ENCODE measurements at places on chromosomes 7 and 10. TPM values are rescaled to one million over a fixed set of nuclear protein-coding genes. Genes with fewer than 3 reads are reported as not detected.

- H3K36me3 ChIP-seq: no peaks in the 10 kb centered on the region
- H3K27me3 ChIP-seq: peaks cover 80% of the 10 kb centered on the region
- H3K4me3 ChIP-seq: no peak overlapping the region
These were observed 135.7 kb downstream of the DNAJB6 start for GRCh38 chr7:157472311-157473050.

DNA sequence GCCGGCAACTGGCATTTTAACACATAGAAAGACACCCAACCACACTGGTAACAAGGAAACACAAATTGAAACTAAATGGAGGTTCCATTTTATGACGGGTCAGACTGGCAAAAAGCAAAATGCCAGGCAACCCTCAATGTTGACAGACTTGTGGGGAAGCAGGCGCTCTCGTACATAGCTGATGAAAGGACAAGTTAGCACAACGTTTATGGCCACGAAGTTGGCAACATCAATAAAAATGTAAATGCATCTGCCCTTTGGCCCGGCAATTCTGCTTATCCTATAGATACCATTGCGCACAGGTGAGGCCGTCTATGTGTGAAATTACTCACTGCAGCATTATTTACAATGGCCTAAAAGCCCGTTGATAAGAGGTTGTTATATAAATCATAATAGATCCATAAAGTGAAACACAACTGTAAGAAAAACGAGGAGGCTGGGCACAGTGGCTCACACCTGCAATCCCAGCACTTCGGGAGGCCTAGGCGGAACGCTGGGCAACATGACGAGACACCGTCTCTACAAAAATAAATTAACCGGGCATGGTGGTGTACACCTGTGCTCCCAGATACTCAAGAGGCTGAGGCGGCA is 39.8 kb downstream of the FOXL3 start:
- no peak overlapping the region for H3K4me3 ChIP-seq
- H3K4me1 ChIP-seq: peaks cover 9% of the 10 kb centered on the region
- no peaks in the 10 kb centered on the region for H3K36me3 ChIP-seq
- no peak overlapping the region for H3K27ac ChIP-seq

- H3K4me3 ChIP-seq: no peak overlapping the region
- no peaks in the 10 kb centered on the region for H3K36me3 ChIP-seq
- DNase-seq: no peak
- peaks cover 10% of the 10 kb centered on the region for H3K27me3 ChIP-seq
- H3K4me1 ChIP-seq: no peaks in the 10 kb centered on the region
These were observed 69.0 kb downstream of the LHFPL3 start for GRCh38 chr7:104397442-104397841.

- H3K4me3 ChIP-seq: no peak overlapping the region
- no peak for DNase-seq
- H3K4me1 ChIP-seq: no peaks in the 10 kb centered on the region
- no peak overlapping the region for H3K27ac ChIP-seq
- H3K27me3 ChIP-seq: no peaks in the 10 kb centered on the region
These were observed 23.7 kb downstream of the ATAD1 start for GRCh38 chr10:87794285-87794684.

DNA sequence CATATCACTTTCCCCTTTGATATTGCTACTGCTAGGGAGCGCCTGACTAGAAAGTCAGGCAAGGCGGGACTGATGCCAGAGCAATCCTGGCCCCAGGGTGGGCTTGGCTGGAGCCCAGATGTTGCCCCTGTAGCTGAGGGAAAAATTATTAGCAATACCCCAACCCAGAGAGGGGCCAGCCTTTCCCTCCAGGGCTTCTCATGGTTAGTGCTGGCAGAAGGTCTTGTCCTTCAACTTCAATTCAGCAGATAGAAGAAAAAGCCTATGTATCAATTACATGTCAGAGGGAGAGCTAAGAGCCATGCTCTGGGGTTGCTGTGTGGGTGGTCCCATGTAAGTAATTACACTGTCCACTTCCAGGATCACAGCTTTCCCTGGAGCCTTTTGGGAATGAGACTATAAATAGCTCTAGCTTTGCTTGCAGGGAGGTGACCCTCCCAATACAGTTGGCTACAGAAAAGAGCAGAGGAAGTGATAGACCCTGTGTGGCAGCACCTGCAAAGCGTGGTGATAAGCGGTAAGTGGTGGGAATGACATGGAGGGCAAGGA is 579.1 kb downstream of the CCSER2 start:
- no peak overlapping the region for H3K4me3 ChIP-seq
- H3K27me3 ChIP-seq: no peaks in the 10 kb centered on the region
- no peak for DNase-seq

- peak; percentile 49 for DNase-seq
- H3K4me1 ChIP-seq: peaks cover 15% of the 10 kb centered on the region
- H3K36me3 ChIP-seq: no peaks in the 10 kb centered on the region
- H3K27ac ChIP-seq: no peak overlapping the region
- H3K27me3 ChIP-seq: no peaks in the 10 kb centered on the region
These were observed 79.3 kb upstream of the IL6 start for GRCh38 chr7:22647451-22648257.

DNA sequence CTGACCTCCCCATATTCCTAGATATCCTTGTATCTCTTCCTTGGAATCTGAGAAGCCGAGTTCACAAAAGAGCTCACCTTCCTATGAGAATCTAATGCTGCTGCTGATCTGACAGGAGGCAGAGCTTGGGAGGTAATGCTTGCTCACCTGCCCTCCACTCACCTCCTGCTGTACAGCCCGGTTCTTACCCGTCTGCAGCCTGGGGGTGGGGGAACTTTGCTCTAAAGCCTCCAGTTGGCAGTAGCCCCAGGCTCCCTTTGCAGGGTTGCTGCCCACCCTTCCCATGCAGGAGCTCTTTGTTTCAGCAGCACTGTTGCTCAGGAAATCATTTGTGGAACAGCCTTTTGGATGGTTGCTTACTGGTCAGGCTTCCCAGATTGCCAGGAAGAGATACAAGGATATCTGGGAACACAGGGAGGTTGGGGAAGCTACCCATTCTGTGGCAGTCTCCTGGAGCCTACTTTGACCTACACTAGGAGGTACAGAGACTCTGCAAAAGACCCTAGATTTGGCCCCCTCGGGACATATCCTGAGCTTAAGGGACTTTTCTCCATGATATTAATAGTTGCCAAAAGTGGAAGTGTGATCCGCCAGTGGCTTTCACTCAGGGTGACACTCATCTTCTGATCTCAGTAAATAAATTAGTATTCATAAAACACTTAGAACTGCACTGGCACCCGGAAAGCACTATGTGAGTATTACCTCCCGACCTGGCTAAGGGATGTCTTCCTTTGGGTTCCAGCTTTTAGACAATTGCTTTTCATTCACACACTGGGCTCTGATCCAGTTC is 363.7 kb upstream of the PODXL start:
- H3K4me3 ChIP-seq: no peak overlapping the region
- no peaks in the 10 kb centered on the region for H3K4me1 ChIP-seq
- H3K27ac ChIP-seq: no peak overlapping the region
- H3K36me3 ChIP-seq: no peaks in the 10 kb centered on the region
- peaks cover 80% of the 10 kb centered on the region for H3K27me3 ChIP-seq

DNA sequence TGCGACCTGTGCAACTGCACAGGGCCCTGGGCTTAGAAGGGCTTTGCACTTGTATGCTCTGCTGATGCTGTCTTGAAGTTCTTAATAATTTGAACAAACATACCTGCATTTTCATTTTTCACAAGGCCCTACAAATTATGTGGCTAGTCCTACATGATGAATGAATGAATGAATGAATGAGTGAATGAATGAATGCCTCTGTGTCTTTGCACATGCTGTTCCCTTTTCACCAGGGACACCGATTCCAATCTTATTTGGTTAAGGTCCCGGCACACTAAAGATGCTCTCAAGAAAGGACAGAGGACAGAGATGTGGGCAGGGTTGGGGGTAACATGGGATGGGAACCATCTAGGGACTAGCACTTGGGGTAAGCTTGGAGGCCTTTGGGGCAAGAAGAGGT is 39.4 kb upstream of the CHST3 start:
- H3K4me3 ChIP-seq: no peak overlapping the region
- DNase-seq: no peak
- H3K27me3 ChIP-seq: no peaks in the 10 kb centered on the region
- H3K36me3 ChIP-seq: no peaks in the 10 kb centered on the region

The TMEM236 gene
- 0.20 TPM for total RNA-seq

The TET1 gene
- 2.4 TPM for total RNA-seq

The CNPY1 gene
- total RNA-seq: not detected

The NUTM2E gene
- 0.70 TPM for total RNA-seq

The PIK3CG gene
- total RNA-seq: not detected

The ZCCHC24 gene
- 6.0 TPM for total RNA-seq

The TSPAN33 gene
- total RNA-seq: 5.8 TPM

The ABCB4 gene
- not detected for total RNA-seq

The FAM171A1 gene
- total RNA-seq: 3.0 TPM

The ASIC3 gene
- total RNA-seq: 7.6 TPM

Measured in PC-9 (cell line).